ENCODE measurements at places on chromosomes 7 and 10.

DNA sequence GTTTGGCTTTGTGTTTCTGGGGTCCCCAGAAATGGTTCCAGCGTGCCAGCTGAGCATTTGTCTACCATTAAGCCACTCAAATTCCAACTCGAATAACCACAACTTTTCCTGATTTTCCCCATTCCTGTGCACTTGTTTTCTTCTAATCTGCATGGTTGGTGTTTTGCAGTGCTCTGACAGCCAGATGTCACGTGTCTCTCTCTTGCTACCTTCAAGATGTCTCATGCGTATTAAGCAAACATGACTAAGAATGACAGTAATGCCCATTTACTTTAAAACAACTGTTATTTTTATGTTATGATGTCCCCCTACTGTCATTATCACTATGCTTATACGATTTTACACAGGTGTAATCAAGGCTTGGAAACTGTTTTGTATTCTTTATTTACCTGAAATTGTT, 35.2 kb upstream of the MXI1 start:
- DNase-seq, result peak; percentile 10

- no peak for DNase-seq
These were observed 78.2 kb upstream of the DLX6 start for GRCh38 chr7:96927131-96927530.

- DNase-seq, result no peak
These were observed 436.3 kb upstream of the NPVF start for GRCh38 chr7:25664593-25664992.

DNA sequence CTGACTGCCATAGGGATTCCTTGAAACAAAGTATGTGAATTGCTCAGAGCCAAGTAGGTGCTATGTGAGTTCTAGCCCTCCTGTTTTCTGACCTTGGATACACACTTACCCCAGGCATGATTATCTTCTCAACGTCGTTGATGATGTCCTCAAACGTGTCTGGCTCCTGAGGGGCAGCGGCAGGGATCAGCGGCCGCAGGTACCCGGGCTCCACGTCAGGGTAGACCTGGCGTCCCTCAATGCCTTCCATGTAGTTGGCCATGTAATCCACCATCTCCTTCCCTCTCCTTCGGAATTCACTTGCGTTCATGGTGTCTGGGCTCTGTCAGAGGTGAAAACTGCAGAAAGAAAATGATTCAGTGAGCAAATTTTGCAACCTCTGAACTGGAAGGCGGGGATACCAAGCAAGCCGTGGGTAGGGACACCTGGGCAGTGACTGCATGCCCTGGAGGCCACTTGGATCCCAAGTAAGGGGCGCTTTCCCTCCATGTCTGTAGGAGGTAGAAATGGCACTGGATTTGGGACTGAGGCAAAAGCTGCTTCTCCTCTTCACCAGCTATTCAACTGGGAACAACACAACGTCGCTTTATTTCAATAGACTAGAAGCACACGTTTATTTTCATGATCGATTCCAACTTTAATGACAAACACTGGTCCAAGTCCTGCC, 21.3 kb downstream of the DDC start:
- no peak for DNase-seq

- DNase-seq, result peak; percentile 25
These were observed 75.4 kb downstream of the PLXNA4 start for GRCh38 chr7:132500727-132501440.

GRCh38 chr7:45435846-45436245, 138.3 kb upstream of the ADCY1 start:
- DNase-seq, result peak; percentile 78

DNA sequence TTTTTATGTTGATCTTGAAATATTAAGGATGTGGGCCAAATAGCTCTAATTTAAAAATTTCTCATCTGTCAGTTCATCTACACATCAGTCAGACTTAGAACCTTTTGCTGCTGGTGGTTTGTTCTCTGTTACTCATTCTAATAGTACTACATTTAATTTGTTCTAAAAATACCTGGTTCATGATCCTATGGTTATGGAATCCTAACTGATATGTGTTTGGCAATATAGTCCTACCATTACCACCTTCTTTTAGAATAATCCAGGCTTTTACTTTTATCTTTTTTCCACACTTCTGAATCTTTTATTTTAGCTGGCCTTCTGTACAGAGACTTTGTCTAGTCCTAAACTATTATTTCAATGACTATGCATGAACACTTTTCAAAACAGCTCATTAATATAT, 116.9 kb downstream of the SVOPL start:
- no peak for DNase-seq

DNA sequence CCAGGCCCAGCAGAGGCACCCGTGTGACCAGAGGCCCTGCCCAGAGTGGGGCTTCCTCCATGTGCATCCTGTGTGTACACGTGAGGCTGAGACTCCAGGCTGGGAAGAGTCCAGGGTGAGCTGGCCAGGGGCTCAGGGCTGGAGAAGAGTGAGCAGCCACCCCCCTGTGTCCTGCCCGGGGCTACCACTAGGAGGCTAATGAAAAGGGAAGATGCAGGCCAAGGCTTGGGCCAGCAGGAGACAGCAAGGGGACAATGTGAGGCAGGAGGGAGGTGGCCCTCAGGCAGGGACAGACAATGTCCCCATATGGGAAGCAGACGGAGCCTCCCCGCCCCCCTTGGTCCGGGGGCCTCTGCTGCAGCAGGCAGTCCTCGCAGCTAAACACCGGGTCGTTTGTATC, 102.0 kb downstream of the HIF1AN start:
- DNase-seq, result peak; percentile 9

DNA sequence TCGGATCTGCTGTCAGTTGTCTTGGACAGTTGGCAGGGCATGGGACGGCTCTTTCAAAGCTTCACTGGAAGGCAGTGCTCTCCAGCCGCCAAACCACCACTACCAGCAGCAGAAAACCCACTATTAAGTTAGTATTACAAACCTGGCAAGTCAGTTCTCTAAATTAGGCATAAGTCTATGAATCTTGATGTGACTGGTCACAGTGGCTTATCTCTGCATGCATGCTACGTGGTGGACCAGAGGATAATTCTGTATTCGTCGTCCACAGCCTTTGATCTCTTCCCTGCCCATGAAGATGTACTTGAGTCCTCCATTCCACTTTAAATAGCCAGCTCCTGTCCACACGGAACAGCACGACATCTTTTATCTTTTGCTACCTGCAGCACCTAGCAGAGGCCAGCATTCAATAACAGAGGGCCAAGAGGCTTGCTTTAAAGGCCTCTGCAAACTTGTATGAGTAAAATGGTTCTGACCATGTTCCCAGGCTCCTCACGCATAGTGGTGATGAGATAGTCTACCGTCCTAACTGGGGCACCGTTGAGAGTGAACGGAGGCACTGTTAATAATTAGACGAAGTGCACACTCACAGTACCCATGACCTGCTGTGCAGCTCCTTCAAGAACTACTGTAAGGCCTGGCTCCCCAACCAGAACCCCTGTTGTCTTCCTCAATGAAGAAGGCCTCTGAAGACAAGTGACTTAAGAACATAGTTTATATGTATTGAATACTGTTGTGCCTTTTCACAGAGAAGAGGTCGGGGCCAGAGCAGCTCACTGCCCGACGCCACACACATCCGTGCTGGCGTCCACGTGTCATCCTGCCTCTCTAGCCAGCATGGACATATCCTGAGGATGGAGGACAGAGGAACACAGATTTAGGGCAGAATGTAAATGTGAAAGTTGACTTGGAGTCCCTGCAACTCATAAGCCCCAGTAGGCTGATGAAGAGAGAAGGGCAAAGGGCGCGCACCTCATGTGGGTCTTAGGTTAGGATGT, 1.0 kb downstream of the GPR146 start:
- DNase-seq, result no peak
